Right atrium auricular region (tissue), 2 donors: ENCODE measurements at places on chromosomes 1 and 21. TPM values are rescaled to one million over a fixed set of nuclear protein-coding genes. Genes with fewer than 3 reads are reported as not detected.

DNA sequence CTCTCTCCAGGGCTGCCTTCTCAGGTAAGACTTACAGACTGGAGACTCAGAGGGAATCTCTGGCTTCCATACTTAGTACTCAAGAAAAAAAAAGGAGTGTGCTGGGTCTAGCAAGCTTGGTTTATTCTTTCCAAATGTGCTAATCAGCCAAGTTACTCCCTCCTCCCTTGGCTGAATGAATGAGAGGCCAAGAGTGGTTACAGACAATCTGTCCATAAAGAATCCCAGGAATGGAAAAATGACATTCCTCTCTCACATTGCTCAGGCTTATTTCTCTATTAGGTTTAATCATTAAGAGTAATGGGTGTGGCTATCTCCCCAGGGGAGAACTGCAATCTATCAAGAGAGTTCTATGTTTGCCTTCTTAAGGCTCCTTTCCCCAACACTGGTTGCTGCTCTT, 547.3 kb upstream of the PLXNA2 start:
- no peak for DNase-seq
- H3K4me1 ChIP-seq, result no peaks in the 10 kb centered on the region
- no peaks in the 10 kb centered on the region for H3K27me3 ChIP-seq
- no peaks in the 10 kb centered on the region for H3K36me3 ChIP-seq

DNA sequence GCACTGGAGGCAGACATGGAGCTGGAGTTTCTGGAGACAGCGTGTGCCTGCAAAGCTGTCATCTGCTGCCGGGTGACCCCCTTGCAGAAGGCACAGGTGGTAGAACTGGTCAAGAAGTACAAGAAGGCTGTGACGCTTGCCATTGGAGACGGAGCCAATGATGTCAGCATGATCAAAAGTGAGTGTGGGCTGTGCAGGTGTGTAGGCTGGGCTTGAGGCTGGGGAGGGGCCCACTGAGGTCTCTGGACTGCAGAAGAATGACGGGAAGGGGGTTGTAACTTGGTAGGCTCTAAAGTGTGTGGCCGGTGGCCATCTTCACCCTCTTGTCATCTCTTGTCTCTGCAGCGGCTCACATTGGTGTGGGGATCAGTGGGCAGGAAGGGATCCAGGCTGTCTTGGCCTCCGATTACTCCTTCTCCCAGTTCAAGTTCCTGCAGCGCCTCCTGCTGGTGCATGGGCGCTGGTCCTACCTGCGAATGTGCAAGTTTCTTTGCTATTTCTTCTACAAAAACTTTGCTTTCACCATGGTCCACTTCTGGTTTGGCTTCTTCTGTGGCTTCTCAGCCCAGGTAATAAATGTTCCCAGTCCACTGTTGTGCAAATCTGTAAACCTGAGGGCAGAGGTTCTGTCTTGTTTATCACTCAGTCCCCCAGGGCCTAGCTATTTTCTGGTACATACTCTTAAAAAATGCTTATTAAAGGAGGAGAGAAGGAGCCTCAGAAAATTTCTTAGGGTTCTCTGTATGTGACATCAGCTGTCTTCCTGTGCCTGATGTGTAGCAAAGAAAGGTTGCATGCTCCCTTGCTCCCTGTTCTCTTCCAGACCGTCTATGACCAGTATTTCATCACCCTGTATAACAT, 19.9 kb downstream of the ATP8B2 start:
- no peaks in the 10 kb centered on the region for H3K4me1 ChIP-seq
- H3K4me3 ChIP-seq, result no peak overlapping the region
- H3K27me3 ChIP-seq, result no peaks in the 10 kb centered on the region
- H3K27ac ChIP-seq, result no peak overlapping the region
- peaks cover 93% of the 10 kb centered on the region for H3K36me3 ChIP-seq

- no peak overlapping the region for H3K4me3 ChIP-seq
- no peaks in the 10 kb centered on the region for H3K27me3 ChIP-seq
- no peaks in the 10 kb centered on the region for H3K36me3 ChIP-seq
- H3K4me1 ChIP-seq, result no peaks in the 10 kb centered on the region
- DNase-seq, result no peak
Observed at GRCh38 chr1:66405061-66405460, 128.9 kb upstream of the SGIP1 start.

- no peak overlapping the region for H3K4me3 ChIP-seq
- no peaks in the 10 kb centered on the region for H3K36me3 ChIP-seq
- no peak overlapping the region for H3K27ac ChIP-seq
- no peaks in the 10 kb centered on the region for H3K4me1 ChIP-seq
Observed at GRCh38 chr1:87404296-87404695, 75.6 kb downstream of the LMO4 start.

The TSPEAR gene
- not detected for total RNA-seq
